ENCODE measurements at places on chromosomes 5 and 9.

DNA sequence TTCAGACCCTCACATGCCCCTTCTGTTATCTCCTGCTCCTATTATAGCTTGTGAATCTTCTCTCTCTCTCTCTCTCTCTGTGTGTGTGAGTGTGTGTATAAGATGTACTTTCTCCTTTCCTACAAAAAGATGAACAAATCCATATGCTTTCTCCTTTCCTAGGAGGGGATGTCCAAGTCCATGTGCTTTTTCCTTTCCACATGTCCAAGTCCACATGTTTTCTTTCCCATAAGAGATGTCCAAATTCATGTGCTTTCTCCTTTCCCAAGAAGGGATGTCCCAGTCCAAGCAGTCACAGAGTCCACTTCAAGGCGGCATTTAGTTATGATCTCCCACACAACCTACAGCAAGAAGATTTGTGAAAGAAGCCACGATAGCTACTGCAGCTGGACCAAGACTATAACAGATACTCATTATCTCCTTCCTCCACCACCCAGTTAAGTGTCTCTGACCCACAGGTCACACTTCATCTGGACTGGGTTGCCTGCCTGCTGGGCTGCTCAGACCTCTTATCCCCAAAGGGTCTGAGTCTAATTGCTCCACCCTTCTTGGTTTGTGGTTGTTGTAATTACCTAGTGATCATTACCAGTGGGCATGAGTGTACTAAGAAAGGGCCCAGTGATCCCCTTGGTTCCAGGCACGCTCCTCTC is 18.4 kb upstream of the FOXI1 start:
- DNase-seq: no peak

DNA sequence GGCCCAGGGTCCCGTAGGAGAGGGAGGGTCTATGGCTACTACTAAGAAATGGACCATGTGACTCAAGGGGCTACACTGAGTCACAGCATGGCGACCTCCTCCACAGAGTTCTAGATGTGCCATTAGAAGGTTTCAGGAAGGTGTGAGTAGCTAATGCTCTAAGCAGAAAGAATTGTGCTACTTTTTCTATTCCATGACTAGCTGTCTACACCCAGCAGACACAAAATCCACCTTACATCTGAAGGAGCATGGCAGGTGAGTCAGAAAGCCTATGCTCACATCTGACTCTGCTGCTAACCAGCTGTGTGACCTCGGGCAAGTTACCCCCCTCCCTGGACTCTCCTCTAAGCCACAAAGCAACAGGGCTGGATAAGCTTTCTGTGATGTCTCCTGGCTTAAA is 14.4 kb upstream of the MEIKIN start:
- DNase-seq: no peak

DNA sequence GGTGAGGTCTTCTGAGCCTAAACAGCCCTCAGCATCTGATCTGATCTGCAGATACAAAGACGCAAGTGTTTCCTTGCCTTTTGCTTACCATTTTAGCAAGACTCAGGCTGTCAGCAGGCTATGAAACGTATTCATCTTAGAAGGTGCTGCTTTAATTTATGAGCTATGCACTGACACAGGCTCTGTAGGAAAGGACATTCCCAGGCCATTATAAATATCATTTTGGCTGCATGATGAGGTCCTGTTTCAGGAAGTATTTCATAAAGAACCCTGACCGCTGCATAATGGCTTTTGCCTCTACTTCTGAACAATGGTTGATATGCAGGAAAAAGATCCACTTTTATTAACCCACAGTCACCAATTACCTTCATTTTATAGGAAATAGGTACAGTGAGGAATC is 98.4 kb upstream of the CAST start:
- DNase-seq: no peak

DNA sequence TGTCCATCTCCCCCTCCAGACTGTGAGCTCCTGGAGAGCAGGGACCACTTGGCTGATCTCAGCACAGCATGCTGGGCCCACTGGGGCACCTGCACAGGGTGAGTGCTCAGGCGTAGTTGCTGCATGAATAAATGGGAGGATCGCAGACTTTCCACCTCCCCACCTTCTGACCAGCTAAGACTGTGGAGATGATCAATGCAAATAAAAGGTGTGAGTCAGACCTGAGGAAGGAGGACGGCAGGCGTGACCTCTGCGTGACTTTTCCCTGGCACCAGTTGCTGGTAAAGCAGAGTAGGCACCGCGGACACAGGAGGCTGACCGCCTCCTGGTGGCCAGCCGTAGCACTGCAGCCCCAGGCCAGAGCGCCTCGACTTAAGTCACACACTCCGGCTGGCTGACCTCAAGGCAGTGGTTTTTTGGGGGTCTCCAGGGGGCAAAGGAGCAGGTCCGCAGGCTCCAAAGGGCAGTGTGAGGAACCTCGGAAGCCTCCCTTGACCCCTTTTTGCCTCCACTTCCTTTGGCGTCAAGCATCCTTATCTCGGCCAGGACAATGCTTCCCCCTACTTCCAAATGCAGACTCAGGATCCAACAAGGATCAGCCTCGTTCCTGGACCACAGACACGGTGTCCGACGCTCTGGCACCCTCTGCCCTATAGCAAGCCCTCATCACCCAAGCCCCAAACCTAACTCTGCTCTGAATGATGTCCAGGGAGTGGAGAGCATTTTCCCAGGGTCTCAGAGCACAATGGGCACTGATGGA is 12.7 kb upstream of the TDRD7 start:
- DNase-seq: peak; percentile 38

- DNase-seq: no peak
Observed at GRCh38 chr5:35956429-35956828, 18.0 kb upstream of the CAPSL start.

DNA sequence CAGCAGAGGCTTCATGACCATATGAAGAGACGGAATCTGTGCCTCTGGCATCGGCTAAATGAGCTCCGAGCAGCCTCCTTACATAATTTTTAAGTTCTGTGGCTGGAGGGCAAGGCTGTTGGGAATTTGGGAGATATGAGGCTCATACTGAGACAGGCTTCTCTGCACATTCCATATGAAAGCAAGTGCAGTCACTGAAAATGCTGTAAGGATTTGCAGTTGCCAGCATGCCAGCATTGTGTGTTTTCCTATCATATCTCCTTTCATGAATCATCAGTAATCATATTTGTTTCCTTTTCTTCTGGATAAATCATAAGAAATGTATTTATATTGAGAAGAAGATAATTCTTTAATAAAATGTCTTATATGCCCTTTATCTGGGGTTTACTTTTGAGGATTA is 775.4 kb downstream of the SEMA5A start:
- DNase-seq: no peak

Data from globus pallidus (tissue), 1 donor.